Stimulated activated CD4-positive, alpha-beta T cell treated with anti-CD3 and anti-CD28 coated beads, Interleukin-1b, Interleukin-23, amount 100 ng/mL, for 24 hours (primary cell): ENCODE measurements at places on chromosomes 6 and 20.

DNA sequence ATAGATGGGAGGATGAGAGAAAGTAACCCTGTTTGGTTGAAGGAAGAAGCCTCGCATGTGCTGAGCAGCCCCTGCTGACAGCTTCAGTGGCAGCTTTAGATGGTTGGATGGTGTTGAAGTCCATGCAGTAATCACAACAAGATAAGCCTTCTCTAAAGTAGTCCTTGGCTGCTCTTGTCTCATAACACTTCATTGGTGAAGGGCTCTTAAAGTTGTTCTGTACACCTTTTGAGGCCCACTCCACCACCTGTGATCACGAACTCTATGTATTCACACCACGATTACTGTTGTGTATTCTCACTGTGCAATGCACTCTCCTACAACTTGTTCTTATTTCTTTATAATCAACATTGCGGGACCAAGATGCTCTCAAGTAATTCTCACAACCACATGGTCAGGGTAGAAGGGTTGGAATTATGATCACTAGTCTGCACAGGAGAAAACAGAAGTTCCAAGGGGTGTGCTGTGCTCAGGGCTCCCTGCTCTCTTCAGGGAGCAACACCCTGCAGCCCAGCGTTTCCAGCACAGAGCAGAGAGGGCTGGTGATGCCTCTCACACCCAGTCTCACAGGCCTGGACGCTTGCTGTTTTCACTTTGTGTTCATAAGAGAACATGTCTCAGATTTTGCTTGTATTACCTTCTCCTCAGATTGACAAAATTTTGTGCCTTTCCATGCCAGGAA lies 294.4 kb downstream of the SMOC2 start:
- DNase-seq, result no peak

DNA sequence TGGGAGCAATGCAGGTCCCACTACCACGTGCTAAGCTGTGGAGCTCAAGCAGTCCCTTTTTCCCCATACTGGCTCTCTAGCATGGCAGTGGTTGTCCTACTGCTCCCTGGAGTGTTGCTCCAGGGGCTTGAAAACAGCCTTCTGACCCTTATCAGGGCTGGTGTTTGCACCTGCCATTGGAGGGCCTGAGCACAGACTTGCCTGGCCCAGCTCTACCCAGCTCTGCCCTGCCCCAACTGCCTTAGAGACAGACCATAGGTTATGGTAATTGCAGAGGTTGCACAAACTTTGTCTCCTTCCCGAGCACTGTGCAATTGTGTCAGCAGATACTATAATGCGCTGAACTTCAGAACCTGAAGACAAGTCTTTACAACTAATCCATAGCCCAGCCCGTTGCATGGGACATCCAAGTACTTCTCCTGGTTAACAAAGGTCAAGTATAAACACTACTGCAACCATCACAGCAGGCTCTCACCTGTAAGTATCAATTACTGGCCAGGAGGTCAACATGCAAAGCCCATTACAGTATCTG lies 58.7 kb downstream of the PDSS2 start:
- no peak for DNase-seq

DNA sequence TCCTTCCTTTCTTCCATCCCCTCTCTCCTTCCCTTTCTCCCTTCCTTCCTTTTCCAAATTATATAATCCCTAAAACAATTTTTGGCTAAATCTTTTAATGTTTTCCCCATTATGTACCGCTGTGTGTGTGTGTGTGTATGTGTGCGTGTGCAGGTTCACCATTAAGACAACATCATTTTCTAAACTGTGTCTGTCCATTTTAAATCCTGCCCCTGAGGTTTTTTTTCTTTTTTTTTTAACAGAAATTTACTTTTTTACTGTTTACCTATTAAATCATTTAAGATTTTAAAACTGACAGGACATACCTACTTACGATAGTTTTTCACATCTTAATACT lies 366.3 kb upstream of the EPHA7 start:
- DNase-seq, result no peak

DNA sequence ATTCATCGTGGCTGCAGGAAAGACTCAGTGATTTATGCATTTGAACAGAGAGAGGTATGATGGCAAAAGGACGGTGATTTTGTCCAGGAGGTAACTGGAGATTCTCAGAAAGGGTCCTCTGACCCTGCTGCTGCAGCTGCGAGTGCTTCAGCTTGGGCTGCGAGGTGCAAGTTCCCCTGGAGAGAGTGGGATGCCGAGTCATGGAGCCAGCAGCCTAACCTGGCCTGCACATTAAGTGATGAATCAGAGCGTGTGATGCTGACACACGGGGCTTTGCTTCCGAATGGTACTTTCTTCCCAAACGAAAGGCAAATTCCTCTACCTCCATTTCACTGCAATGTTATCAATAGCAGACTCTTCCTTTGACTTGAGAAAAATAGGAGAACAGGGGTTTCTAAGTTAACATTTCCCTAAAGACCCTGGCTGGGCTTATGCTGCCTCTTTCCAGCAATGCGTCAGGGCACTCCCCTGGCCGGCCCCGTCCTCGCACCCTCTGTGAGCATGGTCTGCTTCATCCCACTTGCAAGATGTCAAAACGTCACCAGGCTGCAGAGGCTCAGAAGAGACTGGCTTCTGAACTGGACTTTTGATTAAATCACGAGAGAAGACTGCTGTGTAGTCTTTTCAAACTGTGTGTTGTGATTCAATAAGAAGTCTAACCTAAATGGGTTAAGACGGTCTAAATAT lies 628.0 kb upstream of the AGPAT4 start:
- DNase-seq, result no peak

DNA sequence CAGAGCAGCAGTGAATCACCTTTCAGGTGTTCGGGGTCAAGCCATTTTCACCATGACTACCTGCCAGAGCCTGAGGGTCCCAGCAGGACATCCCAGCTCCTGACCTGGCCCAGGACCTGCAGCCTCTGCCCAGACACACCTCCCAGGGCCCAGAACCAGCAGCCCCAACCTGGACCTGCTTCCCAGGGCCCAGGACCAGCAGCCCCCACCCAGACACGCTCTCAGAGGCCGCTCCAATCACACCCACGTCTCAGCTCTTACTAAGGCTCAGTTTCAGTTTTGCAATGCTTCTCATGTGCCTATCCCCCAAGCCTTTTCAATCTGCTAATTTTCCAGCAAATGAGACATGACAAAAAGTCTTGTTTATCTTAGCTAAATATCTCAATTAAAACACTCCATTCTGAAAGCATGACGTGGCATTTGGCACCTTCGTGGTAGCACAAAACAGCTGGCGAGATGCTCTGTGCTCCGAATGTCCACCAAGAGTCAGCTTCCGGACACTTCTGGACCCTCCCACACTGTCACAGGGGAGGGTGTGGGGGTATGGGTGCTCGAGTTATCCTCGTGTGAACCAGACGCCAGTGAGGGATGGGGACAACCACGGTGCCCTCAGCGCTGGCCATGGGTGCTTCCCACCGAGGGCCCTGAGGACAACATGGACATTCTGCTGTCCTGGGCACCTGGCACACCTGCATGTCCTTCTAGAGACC lies 253.2 kb downstream of the DLL1 start:
- no peak for DNase-seq

DNA sequence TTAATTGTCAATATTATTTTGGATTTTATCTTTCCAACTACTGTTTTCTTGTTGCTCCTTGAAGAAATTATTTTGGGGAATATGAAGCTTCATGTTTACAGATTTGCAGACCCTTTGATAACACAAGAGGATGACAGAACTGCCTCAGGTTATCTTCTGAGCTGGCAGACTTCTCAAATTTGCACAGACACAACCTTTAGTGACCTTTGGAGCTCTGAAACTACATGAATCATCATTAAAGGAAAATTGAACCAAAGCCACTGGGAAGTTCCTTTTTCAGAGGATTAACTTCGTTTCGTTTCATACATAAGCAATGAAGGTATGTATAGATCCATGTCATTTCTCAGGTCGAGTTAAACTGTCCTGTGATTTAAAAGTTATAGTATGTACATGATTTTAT lies 85.9 kb downstream of the FBXO5 start:
- no peak for DNase-seq

DNA sequence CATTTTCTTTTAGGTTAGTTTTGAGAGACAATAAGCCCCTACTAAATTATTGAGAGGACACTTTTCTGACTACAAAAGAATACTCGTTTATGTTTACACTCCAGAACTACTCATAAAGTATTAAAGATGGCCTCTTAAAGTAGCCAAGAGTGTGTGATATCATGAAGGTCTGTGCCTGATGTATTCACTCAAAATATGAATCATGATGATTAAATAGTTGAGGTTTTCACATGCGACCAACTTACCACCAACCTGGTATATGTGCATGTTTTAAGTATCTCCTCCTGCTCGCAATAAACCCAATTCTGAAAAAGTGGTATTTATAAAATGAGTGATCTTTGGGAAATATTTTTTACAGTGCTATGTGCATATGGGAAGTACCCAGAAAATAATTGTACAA lies 43.9 kb downstream of the IL20RA start:
- no peak for DNase-seq

DNA sequence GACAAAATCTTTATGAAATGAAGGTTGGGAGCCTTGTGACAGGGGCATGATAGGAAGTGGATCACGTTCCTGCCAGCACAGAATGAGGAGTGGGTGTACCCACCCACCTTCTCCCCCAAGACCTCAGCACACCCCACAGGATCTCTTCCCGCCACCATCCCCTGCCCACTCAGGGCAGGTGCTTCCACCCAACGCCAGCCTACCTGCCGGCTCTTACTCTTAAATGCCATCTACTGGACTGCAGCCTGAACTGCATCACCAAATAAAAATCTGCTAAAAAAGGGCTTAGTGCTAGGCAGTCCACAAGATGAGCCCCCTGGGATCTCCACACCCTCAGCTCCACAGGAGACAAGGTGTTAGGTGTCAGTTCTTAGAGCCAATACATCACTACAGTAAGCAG lies 20.6 kb downstream of the DTNBP1 start:
- DNase-seq, result no peak

DNA sequence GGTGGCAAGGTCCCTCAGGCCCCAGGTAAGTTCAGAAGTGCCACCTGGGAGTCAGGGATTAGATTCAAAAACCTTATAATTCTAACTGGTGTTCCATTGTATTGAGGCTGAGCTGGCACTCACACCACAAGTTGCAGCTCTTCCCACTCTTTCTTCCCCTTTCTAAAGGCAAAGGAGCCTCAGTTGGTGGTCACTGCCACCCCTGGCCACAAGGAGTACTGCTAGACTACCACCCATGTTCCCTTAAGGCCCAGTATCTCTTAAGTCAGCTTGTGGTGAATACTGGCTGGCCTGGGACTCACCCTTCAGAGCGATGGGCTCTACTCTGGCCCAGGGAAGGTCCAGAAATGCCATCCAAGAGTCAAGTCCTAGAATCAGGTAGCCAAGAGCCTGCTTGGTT lies 421.1 kb upstream of the KHDRBS2 start:
- DNase-seq, result no peak

GRCh38 chr6:31797588-31797987 lies 2.0 kb upstream of the VARS1 start:
- no peak for DNase-seq

DNA sequence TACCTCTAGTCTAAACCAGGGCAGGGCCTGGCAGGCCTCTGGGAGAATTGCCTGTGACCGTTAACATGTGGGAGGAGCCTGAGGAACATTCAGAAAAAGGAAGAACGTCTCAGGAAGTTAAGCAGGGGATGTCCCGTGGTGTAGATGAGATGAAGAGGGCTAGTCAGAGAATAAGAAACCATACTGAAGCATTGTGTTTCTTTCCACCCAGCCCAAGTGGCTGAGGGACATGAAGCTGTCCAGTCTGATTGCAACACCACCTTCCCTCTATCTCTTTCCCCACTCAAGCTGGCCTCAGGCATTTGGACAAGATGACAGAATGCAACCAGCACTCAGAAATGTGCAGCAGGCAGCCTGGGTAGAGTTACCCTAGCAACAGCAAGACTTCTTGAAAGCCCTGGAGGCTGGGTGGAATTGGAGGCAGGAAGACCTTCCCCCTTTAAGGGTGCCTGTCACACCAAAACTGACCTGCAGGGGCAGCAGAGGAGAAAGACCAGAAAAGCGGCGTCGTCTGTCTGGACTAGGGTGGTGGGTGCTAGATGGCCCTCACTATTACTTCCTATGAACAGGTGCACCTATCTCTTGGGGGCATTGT lies 186.1 kb downstream of the UNC5CL start:
- no peak for DNase-seq

- no peak for DNase-seq
Observed at GRCh38 chr6:1321738-1322137, 9.8 kb downstream of the FOXQ1 start.

DNA sequence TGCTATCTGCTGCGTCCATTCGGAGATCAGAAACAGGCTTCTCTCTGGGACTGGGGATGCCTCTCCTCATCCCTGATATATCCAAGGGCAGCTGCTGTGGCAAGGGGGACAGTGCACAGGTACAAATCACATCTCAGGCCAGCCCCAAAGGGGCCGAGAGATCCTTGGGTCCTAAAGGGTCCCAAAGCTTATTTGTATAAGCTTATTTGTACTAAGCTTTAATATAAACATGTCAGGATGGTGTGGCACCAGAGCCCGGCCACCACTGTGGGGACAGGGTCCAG lies 45.3 kb downstream of the FGD2 start:
- no peak for DNase-seq

DNA sequence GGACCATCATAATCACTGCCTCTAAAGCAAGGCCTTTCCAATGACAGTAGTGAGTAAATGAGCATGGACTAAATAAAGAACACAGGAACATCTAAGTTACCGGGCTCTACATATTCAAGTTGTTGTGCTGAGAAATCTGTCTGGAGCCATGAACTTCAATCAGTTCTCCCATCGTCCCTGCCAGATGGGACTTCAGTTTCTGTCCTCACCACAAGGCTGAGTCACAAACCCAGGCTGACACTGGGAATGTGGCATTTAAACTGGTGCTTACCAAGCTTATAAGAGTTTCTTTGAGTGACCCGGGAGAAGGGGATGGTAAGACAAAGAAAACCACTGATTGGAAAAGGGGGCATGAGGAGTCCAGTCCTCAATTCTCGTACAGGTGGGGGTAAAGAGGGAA lies 497.0 kb downstream of the MAFB start:
- no peak for DNase-seq

- DNase-seq, result no peak
Observed at GRCh38 chr6:124441450-124441849, 520.8 kb upstream of the RNF217 start.

- DNase-seq, result no peak
Observed at GRCh38 chr6:69063401-69063800, 428.3 kb downstream of the ADGRB3 start.

- DNase-seq, result peak; percentile 37
Observed at GRCh38 chr6:26311012-26311384, 54.0 kb upstream of the BTN3A2 start.

- DNase-seq, result no peak
Observed at GRCh38 chr6:157651731-157652490, 171.1 kb upstream of the SNX9 start.

DNA sequence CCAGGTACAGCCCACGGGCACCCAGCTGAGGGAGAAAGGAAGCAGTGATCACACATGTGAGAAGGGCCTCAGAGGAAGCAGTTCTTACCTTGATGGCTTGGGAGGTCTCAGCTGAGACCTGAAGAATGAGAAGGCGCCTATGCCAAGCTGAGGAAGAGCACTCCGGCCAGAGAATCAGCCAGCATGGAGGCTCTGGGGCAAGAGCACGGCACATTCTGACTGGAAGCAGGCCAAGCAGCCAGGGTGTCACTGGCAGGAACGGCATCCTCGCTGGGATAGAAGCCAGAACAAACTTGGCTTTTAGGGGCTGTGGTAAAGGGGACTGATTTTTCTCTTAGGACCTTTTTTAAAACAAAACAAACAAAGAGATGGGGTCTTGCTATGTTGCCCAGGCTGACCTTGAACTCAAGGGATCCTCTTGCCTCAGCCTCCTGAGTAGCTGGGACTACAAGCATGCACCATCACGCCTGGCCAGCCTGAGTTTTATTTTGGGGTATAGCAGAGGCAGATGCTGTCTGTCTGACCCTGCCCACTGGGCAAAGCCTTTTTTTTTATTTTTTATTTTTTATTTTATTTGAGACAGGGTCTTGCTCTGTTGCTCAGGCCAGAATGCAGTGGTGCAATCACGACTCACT lies 17.6 kb downstream of the GHRH start:
- no peak for DNase-seq
